NCI-H82 (cell line): ENCODE measurements at places on chromosomes 2 and 18.

DNA sequence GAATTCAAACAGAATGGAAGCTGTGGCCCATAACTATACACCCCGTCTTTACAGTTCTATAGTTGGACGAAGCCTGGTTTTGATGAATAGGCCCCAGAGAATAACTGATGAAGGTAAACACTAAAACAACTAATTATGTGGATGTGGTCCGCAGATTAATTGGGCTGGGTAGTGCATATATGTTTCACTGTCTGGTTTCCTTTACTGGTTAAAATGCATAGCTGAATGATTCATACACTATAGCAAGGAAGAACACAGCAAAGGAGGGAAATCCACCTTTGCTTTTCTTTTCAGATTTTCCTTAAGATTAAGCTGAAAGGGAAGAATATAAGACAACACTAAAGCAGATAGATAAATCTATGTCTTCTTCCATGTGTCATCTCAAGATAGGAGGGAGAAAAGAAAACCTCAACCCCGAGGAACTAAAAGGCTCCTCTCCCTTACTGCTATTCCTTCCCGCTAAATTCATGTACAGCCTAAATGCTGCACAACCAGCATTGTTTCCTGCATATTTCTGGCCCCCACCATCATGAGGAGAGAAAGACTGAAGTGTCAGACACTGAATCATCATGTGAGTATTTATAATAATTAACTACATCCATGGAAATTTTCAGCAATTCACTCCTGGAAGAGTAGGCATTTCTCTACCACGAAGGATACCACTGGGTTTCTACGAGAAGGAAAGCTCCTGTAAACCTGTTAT is 297.1 kb upstream of the CCDC68 start:
- no peak for DNase-seq

DNA sequence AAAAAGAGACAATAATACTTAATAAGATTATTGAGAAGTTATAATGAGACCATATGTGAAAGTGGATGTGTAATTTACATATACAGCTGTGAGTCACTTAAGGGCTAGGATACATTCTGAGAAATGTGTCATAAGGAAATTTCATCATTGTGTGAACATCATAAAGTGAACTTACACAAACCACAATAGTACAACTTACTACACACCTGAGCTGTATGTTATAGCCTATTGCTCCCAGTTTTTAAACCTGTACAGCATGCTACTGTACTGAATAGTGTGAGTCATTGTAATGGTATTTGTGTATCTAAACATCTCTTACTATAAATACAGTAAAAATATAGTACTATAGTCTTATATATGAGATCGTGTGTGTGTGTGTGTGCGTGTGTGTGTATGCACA is 1420.3 kb upstream of the PIK3C3 start:
- DNase-seq = no peak

- DNase-seq = no peak
Observed at GRCh38 chr2:105261061-105261460, 19.5 kb downstream of the GPR45 start.

- DNase-seq = no peak
Observed at GRCh38 chr18:54607213-54608027, 16.4 kb downstream of the DYNAP start.

- peak; percentile 25 for DNase-seq
Observed at GRCh38 chr2:174776223-174776622, 12.0 kb upstream of the CHRNA1 start.

DNA sequence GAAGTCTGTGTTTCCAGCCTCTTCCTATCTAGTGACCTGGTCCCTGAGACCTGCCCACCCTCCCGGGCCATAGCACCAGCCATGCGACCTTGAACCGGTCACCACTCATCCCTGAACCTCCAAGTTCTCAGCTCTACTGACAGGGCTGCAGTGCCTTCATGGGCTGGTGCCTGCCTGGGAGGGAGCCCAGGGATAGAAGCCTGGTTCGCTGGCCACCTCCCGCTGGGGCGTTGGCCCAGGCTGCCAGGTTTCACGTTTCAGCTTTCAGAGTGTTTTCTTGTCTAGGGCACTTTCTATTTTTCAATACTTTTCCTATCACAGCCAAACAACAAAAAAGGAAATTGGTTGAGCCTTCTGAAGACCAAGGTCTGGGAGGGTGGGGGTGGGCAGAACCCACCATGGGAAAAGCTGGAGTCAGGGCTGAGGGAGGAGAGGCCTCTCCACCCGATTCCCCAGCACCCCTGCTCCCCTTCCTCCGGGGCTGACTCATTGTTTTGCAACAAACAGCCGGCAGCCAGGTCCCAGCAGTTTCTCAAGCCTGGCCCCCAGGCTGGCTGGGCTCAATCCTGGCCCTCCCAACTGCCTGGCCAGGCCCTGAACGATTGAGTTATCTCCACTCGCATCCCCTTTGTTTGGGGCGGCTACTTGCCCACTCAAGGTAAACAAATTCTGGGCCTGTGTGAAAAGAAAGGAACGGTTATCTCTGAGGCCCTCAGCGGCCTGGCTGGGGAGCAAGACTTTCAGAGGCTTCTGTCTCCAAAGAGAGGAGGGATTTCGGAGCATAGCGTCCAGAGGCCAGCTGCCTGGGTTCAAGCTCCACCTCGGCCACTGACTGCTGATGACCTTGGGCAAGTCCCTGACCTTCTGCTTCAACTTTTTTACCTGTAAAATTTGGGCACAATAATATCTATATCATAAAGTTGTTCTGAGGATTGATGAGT is 47.5 kb downstream of the ZFP36L2 start:
- no peak for DNase-seq

DNA sequence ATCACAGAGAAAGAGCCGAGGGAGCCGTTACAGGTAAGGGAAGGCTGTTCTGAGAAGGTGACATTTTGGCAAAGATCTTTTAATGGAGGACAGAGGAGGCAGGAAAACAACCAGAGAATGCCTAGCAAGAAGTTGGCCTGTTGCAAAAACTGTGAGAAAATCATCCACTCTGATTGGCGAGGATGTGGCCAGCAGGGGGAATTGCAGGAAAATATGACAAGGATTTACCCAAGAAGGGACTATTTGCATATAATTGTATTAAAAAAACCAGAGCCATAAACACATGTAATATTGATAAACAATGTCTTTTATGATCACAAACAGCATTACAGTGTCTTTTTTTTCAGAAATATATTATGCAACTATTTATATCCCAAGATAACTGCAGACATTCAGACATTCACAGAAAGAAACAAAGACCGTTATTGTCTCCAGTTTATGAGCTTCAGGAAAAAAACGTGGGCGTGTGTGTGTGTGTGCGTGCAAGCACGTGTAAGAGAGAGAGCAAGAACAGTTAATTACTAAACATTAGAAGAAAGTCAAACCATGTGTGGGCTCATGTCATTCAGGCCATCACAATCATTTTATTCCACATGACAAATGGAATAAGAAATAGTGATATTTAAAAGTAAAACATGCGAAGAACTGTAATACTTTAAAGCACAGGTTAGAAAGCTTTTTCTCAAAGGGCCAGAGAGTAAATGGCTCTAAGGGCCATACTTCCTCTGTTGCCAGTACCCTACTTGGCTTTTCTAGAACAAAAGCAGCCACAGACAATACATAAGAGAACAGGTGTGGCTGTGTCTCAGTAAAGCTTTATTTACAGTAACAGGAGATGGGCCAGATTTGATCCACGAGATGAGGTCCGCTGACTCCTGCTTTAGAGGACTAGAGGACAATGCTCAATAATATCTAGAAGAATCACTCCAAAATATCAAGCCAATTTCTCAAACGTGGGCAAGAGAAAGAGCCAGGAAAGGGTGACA is 324.1 kb downstream of the DLGAP1 start:
- no peak for DNase-seq

DNA sequence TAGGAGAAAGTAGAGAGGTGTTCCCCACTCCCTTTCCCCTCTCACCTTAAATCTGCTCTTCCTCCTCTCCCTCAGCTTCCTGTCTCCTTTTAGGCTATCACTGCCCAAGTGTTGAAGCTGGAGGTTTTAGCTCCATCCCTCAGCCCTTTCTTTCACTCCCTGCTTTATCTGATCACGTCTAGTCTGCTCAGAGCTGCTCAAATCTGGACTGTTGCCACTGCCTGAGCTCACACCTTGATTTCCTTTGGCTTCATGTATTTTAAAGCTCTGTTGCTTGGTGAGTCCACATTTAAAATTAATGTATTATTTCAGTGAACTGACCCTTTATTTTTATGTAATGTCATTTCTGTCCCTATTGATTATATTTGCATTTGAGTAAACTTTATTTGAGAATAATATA is 236.6 kb downstream of the PTGR3 start:
- no peak for DNase-seq

DNA sequence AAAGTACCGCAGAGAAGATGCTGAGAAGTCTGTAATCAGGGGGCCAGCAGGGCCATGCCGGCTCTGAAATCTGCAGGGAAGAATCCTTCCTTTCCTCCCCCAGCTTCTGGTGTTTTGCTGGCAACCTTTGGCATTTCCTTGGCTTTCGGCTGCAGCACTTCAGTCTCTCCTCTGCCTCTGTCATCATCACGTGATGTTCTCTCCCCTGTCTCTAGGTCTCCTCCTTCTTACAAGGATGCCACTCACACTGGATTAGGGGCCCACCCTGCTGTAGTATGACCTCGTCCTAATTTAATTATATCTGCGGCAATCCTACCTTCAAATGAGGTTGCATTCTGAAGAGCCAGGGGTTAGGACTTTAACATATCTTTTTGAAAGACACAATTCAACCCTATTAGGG is 13.8 kb upstream of the RAB12 start:
- peak; percentile 17 for DNase-seq

GRCh38 chr18:22550861-22551260 is 133.1 kb upstream of the CTAGE1 start:
- no peak for DNase-seq

DNA sequence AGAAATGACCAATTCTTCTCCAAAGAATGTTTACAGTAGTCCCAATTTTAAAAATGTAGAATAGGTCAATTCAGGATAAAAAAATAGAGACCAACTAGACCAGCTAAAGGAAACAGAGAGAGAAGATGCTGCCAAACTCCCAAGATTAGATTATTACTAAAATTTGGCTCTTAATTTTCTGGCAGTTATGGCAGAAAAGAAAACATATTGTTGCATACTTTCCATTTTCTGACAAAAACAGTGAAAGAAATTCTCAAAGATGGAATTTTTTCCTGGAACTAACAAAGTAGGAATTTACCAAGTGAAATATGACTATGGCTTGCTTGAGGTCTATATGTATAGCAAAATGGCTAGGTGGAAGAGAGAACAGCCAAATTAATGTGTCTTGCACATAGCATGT is 138.3 kb upstream of the STK17B start:
- DNase-seq = no peak

- DNase-seq = no peak
Observed at GRCh38 chr2:132256251-132256902, 94.6 kb upstream of the ANKRD30BL start.

DNA sequence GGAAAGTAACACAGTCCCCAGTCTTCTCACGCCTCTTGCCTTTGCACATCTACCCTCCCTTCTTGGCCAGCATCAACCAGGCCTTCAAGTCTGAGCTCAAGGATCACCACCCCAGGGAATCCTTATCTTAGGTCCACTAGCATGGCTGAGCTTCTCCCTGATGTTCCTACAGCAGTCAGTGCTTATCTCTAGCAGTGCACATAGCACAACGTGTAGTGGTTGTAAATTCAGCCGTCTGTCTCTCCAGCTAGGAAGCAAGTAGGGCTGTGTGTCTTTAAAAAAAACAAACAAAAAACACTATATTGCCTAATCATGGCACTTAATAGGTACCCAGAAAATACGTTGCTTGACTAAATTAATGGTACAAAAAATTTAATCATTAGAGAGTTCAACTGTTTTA is 29.2 kb downstream of the KCNG3 start:
- peak; percentile 31 for DNase-seq

DNA sequence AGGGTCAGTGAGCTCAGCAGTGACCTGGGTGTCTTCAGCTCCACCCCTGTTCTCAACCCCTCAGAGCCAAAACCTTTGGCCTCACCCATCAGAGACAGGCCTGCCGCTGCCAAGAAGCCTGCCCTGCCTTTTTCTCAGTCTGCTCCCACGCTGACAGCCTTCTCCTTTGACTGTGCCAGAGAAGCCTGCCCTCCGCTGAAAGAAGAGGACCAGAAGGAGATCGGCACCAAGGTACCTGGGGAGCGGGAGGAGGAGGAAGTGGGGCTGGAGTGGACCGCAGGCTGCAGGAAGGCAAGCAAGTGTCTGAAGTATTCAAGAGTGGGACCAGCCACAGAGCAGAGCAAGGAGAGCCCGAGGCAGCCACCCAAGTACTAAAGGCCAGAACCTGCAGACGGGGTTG is 33.2 kb downstream of the TOGARAM2 start:
- DNase-seq = no peak

DNA sequence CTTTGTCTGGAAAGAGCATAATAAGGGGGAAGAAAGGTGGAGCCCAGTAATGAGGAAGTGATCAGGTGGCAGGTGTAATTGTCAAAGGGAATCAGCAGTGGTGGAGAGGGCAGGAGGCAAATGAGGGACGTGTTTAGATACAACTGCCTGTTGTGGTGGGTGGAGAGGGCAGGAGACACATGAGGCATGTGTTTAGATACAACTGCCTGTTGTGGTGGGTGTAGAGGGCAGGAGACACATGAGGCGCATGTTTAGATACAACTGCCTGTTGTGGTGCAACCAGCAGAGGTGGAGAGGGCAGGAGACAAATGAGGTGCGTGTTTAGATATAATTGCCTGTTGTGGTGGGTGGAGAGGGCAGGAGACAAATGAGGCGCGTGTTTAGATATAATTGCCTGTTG is 173.1 kb downstream of the ANKRD30B start:
- no peak for DNase-seq

GRCh38 chr2:28150994-28151393 is 241.7 kb upstream of the FOSL2 start:
- peak; percentile 93 for DNase-seq

- no peak for DNase-seq
Observed at GRCh38 chr18:62239475-62239874, 52.4 kb downstream of the RELCH start.

DNA sequence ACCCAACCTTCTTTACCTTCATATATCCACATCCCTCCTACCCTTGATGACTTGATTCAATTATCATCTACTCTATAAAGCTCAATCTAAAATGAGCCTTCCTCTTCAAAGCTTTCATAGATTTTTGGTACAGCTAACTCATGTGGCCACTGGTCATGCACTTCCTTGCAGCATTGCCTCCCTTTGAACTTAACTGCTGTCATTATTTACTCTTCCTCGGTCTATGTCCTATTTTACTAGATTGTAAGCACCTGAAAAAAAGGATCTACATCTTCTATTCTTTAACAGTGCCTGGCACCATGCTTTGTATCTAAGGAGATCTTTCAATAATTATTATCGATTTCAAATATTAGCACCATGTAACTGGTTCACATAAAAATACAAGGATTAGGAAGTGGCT is 30.6 kb downstream of the MDH1 start:
- DNase-seq = no peak
